Glomerular endothelial cell (primary cell): ENCODE measurements at places on chromosomes 16 and 17. TPM values are rescaled to one million over a fixed set of nuclear protein-coding genes. Genes with fewer than 3 reads are reported as not detected.

Gene TNS4
- not detected in 2 replicates for total RNA-seq

- DNase-seq, result no peak
These were observed 19.4 kb upstream of the FASN start for GRCh38 chr17:82117139-82118090.

Gene SLC46A1
- total RNA-seq, result 2.2 and 3.3 TPM in 2 replicates

DNA sequence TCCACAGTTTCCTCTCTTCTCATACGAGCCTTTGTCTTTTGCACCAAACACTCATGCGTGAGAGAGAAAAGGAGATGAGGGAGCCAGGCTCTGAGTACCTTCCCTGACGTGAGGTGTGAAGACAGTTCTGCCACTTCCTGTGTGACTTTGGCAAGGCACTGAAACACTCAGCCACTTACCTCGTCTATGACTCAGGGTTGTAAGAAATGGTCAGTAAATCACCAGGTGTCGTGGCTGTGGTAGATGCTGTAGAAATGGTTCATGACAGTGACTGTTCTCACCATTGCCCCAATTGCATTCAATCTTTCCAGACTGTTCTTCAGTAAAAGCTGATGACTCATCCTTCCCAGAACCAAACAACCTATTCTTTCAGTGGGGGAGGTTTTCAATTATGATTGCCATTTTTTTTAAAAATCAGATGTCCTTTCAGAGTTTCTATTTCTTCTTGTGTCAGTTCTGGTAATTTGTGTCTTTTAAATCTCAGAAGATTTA lies 49.2 kb upstream of the CBFA2T3 start:
- DNase-seq, result no peak

GRCh38 chr17:1931844-1932579 lies 93.1 kb downstream of the RTN4RL1 start:
- no peak for DNase-seq

- DNase-seq, result no peak
These were observed 6.9 kb downstream of the HOXB4 start for GRCh38 chr17:48571024-48571818.

- no peak for DNase-seq
These were observed 29.5 kb downstream of the MBTD1 start for GRCh38 chr17:51230306-51230705.

DNA sequence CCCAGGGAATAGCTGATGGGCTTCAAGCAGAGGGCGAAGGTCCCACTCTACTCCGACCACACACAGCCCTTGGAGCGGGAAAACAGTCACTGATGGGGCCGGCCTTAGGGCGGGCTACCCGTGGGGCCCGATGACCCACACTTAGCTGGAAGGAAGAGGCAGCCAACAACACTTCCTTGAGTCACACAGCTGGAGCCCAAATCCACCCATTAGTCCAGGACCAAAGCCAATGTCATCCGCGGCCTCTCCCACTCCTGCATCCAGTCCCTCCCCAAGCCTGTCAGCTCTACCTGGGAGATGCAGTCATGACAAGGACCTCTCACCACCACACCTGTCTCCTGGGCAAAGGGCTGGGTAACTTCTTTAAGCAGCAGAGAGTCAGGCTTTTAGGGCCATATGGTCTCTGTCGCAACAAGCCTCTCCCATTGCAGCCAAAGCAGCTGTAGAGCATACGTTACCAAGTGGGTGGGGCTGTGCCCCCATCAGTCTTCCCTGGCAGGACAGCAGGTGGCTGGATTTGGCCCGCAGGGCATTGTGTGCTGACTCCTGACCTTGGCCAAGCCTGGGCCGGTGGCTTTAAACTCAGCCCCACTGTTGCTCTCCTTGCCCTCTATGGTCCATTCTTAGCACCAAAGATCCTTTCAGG lies 110.7 kb downstream of the SOCS1 start:
- no peak for DNase-seq

DNA sequence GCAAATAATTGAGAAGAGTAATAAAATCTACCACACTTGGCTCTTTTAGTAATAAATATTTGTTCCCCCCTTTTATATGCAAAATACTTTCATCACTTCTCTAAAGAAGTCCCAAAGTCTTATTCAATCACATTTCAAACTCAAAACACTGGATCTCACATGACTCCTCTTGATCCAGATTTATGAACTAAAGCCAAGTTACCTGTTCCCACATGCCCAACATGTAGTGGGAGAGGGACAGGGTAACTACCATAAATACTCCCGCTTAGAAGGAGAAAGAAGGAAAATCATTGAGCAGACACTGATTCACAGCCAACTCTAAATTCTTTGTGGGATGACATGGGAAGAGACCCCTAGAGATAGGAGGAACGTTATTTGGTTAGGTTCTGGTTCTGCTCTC lies 64.9 kb upstream of the PMFBP1 start:
- no peak for DNase-seq

DNA sequence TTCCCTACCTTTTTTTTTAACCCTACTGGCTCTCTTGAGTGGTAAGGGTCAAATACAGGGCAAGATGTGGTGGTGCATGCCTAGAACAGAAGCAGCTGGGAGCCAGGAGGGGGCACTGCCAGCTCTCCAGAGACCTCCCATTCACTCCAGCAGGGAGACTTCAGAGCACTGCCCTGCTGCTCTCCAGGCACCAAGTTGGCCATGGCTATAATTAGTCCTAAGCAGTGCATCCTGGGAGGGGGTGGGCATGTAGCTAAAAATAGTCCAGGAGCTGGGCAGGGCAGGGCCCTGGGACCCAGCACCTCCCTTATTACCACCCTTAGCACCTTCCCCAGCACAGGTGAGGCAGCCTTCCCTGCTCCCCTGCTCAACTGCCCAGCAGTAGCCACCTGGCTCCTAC lies 3.5 kb downstream of the CORO6 start:
- DNase-seq, result no peak

GRCh38 chr17:47918006-47918405 lies 22.0 kb downstream of the SP2 start:
- DNase-seq, result no peak

- DNase-seq, result no peak
These were observed 66.1 kb upstream of the SMURF2 start for GRCh38 chr17:64728041-64728695.
